ENCODE measurements at places on chromosomes 7 and 10.
A peak's percentile ranks its signal among the peaks of the same experiment; 100 is the strongest.

GRCh38 chr10:96339956-96340904, 18.6 kb downstream of the OPALIN start:
- DNase-seq: peak; percentile 80

GRCh38 chr7:142482891-142483658, 225.2 kb upstream of the PRSS58 start:
- DNase-seq: peak; percentile 80

- DNase-seq: no peak
These were observed 336.2 kb downstream of the DPP6 start for GRCh38 chr7:154388412-154388811.

DNA sequence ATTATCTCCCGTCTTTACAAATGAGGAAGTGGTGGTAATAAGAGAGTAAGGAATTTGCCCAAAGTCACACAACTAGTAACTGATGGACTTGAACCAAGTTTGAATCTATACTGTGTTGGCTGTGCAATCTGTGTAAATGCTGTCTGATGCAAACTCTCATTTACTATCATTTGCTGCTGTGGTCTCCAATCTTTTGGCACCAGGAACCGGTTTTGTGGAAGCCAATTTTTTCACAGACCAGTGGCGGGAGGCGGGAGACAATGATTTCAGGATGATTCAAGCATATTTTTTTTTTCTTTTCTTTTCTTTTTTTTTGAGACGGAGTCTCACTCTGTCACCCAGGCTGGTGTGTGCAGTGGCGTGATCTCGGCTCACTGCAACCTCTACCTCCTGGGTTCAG, 450.0 kb upstream of the FZD8 start:
- DNase-seq: no peak

- no peak for DNase-seq
These were observed 87.3 kb upstream of the TARP start for GRCh38 chr7:38360776-38361175.

GRCh38 chr7:127792528-127793342, 140.7 kb downstream of the SND1 start:
- peak; percentile 33 for DNase-seq

DNA sequence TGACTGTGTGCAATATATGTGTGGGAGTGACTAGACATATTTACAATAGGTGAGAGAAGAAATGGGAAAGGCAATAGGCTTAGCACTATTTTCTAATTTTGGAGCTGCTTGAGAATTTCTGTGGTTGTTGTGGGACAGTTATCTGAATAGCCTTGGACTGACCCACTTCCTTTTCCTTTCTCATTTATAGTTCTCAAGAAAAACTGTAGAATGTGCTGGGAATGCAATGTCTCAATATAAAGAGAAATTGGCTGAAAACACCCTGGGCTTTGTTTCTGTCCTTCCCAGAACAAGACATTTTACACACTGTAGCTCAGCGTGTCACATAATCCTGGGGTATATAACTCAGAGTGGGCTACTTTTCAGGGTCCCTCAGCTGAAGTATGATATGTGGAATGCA, 153.0 kb upstream of the RHOBTB1 start:
- no peak for DNase-seq

DNA sequence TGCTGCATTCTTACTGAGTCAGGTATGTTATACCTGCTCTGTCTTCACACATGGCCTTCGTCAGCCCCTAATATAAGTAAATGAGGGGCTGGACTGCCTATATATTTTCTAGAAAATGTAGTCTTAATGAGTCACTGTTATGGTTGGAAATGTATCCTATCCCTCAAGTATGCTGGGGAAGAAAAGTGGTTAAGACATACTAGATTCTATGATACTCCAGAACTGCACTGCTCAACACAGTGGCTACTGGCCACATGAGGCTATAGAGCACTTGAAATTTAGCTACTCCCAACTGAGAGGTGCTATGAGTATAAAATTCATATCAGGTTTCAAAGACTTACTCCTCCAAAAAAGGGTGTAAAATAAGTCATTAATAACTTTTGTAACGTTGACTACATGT, 104.3 kb upstream of the STEAP1B start:
- DNase-seq: no peak

DNA sequence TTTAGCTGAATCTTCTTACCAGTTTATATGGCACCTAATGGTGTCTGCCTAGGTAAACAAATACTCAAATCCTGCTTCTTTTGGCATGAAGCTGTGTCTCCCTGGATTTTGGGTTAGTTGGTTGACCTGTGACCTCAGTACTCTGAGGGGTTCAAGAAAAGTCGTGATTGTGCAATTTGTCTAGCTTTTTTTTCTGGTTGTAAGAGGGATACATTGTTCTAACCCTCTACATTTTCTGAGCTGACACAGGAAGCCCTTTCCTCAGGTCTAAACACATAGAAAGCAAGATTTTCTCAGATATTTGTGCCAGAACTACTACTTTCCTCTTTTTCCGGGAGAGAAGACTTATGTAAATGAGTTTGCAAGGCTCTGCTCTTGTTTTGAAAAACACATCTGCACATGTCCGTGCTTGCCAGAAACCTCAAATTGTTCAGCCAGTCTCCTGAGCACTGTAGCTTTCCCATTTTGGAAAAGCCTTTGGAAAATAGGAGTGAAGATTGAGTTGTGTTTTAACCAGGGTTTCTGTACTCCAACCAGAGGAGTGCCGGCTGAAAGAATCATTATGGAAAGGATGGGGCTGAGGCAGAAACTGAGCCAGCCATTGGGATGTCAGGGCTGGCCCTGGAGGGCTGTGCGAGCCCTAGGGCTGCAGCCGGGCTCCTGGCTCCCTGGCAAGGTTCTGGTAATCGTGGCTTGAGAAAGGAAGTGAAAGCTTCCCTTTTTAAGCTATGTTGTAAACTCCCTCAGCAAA, 31.3 kb upstream of the CXCL12 start:
- DNase-seq: no peak

DNA sequence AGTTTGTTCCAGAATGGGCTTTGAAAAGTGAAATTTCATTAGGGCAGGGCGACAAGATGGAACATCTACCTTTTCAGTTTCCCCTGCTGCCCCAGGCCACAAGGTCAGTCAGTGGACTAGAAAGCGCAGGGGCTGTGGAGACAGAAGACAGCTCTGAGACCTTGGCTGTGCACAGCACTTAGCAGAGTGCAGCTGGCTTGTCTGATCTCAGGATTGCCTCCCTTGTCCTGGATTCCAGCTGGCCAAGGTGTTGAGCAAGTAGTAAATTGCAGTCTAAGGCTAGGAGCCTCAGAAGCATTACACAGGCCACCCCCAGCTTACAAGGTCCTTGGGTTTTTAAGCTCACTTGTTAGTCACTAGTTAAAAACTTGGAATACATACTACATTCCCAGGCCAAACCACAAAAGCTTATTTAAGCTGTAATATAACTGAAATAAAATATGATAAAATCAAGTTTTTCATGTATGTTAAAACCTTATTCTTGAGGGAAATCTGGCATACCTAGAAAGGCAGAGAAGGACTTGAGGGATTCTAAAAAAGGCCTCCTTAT, 67.3 kb upstream of the NPY start:
- no peak for DNase-seq

DNA sequence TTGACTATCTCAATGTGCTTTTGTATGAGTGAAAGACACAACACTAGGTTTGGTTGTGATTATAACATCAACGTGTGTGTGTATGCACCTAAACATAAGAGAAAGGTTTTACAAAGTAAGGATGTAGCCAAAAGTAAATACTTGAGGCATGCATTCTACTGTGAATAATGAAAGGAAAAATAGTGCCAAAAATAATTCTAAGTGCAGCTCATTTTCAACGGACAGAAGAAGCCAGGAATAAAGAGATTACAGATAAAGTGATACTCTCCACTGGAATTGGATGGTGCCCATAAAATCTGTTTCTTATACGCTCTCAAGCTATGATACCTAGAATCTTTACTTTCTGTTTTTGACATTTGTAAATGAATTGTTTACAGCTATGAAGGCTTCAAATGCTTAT, 135.0 kb upstream of the TMEM72 start:
- DNase-seq: no peak

- no peak for DNase-seq
These were observed 52.0 kb downstream of the ABCC2 start for GRCh38 chr10:99834410-99834809.

DNA sequence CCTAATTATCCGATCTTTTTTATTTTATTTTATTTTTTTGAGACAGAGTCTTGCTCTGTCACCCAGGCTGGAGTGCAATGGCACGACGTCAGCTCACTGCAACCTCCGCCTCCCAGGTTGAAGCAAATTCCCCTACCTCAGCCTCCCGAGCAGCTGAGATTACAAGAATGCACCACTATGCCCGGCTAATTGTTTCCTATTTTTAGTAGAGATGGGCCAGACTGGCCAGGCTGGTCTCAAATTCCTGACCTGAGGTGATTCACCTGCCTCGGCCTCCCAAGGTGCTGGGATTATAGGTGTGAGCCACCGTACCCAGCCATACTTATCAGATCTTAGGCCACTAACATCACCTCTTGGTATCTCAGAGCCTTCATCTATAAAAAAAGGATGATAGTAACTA, 4.9 kb downstream of the SLC25A13 start:
- no peak for DNase-seq

DNA sequence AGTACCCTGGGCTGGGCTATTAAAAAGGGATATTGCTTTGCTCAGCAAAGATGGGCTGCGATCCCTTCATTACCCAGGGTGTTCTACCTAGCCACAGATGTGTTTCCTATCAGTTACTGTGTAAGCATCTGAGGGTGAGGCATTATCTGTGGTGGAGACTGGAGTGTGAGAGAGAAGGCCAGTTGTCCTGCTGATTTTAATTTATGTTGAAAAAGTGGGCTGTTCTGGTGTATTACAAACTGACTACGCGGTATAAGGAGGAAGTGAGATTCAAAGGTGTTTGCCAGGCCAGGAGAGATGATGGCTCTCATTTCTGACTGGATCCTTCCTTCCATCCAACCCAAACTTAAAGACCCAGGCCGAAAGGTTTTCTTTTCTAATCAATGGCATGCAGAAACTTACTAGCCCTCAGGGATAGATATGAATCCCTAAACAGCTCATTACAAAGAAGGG, 7.6 kb downstream of the TCF7L2 start:
- no peak for DNase-seq

GRCh38 chr7:77464589-77464988, 48.4 kb upstream of the GSAP start:
- DNase-seq: no peak

DNA sequence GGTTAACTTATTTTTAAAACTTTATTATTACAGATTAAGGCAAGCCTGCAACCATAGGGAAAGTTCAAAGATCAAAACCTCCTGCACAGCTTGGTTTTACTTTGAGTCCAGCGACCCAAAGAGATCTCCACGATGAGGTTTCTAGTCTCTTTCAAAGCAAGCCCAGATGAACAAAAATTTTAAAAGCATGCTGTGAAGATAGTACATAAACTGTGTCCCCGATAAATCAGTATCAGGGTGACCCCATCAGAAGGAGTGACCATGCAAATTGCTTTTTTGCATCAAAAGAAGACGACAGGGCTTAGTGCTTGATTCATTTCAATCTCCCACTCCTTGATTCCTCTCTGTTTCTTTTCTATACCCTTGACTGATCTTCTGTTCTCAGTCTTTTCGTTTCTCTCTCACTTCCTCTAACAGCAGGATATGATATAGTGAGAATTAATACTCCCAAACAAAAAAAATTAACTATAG, 16.0 kb upstream of the DNTT start:
- no peak for DNase-seq

GRCh38 chr10:44581996-44582395, 197.1 kb upstream of the CXCL12 start:
- no peak for DNase-seq

DNA sequence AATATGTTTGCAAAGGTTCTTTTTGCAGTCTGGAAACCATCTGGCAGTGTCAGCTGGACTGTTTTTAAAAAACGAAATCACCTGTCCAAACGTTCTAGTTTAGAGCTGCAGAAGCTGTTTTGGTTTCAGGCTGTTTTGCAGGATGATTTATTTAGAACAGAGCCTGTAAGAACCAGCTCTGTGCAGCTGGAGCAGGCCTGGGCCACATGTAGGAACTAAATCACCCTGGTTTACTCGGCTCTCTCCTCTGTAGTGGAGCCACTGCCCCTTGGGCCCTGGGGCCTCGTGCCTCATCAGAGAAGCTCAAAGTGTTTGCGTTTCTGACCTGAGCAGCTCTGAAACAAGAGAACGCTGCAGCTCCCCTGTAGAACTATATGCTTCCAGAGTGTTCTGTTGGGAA, 142.5 kb downstream of the ACTR3B start:
- DNase-seq: no peak

DNA sequence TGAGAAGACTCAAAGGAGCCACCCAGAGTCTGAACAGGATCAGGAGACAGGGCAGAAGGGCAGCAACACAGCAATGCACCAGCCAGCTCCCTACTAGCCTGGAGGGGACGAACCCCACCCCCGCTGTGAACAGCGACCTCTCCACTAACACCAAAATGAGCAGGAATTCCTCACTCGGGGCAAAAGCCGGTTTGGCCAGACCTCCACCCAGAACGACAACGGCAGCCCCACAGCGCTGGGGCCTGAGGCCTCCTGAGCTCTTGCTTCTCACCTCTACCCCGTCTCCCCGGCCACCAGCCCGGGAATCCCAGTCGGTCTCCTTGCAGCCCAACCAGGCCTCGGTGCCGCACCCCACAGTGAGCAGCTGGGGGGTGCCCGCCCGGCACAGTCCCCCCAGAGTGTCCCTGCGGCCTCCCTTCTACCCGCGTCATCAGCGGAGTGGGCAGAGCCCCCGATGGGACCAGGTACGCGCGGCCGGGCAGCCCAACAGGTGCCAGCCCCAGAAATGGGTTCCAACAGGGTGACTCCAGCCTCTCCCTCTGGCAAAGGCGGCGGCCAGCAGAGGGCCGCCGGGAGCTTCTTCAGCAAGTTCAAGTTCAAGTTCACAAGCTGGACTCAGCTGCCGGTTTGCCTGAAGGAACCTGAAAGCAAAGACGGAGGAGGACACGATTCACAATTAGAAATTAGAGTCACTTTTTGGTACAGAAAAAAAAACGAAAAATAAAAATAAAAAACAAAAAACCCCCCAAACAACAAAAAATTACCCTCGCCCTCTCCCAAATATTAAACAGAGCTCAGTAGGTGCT, 129.0 kb downstream of the MARCHF5 start:
- peak; percentile 35 for DNase-seq

DNA sequence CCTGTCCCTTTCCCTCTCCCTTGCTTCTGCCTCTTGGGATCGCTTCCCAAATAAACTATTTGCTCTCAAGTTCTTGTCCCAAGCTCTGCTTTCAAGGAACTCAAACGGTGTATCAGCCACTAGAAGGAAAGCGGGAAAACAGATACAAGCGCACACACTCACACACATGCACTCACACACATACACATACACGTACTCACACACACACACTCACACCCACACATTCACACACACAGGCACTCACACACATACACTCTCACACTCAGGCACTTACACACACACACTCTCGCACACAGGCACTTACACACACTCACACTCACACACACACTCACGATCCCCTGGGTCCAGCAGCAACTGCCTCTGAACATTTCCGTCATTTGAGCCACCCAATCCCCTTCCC, 121.9 kb downstream of the RAB11FIP2 start:
- no peak for DNase-seq

- no peak for DNase-seq
These were observed 51.5 kb upstream of the DPYSL4 start for GRCh38 chr10:132135053-132135872.

GRCh38 chr7:80316811-80317210, 182.2 kb downstream of the GNAI1 start:
- no peak for DNase-seq

- no peak for DNase-seq
These were observed 52.6 kb upstream of the BET1 start for GRCh38 chr7:94056796-94057207.
